ENCODE measurements at places on chromosomes 2 and 18.

DNA sequence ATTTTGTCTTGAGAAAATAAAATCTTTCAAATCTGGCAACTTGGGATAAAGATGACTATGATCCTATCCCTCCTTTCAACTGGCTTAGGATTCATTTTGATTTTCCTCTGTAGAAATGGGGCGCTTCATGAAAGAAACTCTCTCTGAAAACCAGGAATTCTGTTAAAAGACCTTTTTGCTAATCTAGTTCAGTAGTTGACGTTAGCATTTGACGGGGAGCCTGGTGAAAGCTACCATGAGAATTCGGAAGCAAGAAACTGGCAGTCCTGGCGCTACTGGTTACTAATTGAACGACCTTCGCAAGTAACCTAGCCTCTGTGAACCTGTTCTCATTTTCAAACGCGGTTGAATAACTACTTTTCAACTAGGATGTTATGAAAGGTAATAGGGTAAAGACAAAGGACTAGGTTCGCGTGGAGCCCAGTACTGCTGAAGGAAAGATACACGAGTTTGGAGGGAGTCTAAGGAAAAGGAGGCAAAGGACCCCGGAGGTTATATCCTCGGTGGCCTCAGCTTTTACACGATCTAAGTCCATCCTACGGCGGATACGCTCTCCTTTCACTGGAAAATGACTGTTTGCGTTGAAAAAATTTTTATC lies 604 bp upstream of the STK11IP start:
- no peak for DNase-seq

GRCh38 chr2:40421631-40422297 lies 30.1 kb downstream of the SLC8A1 start:
- no peak for DNase-seq

DNA sequence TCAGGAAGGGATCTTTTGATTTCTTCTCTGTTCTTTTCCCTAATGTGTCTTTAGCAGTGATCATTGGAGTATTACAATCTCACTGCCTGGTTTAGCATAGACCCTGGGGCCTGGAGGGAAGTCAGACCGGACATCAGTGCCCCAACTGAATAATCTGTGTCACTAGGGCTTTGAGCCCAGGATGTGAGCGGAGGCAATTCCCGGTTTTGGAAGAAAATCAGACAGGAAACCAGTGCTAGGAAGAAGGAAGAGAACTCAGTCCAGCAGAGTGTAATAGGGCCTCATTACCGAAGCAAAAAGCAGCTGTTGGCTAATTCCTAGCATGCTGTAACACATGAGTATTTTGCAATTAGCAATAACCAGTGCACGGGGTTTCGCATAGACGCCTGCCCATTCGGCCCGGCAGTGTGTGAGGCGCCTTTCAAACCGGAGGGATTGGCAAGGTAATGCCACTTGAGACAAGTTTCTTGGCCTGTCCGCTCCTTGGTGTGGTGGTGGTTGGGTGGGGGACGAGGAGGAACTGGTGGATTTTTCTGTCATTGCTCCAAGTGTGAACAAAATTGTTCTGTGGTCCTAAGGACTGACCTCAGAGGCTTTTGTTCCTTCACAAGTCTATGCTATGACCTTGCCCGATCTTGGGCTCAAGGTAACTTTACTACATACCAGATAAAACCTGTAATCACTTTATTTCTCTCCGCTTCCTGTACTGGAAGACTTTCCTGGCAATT lies 2.8 kb downstream of the FOSL2 start:
- no peak for DNase-seq

DNA sequence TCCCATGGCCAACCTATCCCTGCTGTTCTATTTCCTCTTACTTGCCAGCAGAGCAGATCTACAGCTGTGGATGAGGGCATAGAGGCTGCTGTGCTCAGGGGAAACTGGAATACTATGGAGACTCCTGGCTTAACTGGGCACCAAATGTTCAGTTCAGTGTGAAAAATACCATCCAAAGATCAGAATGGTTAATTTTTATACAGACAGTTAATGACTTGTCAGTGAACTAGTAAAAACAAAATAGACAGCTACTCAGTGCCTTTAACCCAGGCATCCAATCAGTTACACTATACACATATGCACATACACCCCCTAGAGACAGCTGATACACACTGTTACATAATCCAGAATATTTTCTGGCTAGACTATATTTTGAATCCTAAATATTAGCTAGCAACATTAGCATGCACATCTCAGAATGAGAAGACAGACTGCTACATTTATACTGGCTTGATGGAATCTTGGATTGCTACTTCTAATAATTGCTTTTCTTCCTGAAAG lies 59.1 kb upstream of the WIPF1 start:
- no peak for DNase-seq

DNA sequence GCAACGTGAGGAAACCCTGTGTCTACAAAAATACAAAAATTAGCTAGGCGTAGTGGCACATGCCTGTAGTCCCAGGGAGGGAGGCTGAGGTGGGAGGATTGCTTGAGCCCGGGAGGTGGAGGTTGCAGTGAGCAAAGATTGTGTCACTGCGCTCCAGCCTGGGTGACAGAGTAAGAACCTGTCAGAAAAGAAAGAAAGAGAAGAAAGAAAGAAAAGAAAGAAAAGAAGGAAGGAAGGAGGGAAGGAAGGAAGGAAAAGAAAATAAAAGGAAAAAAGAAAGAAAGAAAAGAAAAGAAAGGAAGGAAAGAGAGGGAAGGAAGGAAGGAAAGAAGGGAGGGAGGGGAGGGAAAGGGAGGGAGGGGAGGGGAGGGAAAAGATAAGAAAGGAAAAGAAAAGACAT lies 89.9 kb upstream of the HPCAL1 start:
- DNase-seq, result no peak

DNA sequence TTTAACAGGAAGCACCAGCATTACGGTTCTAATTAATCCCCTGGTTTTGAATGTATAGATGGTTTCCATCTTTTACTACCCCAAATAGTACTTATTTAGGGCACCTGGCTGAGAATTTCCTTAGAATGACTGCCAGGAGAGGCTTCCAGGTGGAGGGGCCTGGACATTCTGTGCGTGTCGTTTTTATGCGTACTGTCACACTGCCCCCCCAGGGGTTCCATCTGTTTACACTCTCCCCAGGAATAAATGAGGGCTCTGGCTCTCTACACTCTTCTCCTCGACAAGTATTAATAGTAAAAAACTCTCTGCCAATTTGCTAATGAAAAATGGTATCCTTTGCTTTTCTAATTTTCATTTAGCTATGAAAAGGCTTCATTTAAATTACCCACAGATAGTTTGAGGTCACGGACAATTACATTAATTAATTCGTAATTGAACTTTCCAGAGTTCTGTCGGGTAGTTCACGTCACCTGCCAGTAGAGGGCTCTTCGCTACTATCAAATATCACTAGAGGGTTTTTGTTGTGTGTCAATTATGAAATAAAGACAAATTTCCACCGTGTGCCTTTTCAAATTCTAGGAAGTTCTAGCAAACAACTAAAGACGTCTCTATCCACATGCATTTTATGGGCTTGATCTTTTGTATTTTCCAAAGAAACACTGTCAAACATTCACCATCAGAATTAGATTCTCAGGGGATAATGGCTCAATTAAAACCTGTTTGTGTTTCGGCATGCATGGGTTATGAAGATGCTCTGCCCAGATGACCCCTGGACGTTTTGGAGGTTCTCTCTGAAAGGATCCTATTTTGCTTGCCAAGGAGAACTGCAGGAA lies 88.8 kb upstream of the ASB18 start:
- DNase-seq, result peak; percentile 24

DNA sequence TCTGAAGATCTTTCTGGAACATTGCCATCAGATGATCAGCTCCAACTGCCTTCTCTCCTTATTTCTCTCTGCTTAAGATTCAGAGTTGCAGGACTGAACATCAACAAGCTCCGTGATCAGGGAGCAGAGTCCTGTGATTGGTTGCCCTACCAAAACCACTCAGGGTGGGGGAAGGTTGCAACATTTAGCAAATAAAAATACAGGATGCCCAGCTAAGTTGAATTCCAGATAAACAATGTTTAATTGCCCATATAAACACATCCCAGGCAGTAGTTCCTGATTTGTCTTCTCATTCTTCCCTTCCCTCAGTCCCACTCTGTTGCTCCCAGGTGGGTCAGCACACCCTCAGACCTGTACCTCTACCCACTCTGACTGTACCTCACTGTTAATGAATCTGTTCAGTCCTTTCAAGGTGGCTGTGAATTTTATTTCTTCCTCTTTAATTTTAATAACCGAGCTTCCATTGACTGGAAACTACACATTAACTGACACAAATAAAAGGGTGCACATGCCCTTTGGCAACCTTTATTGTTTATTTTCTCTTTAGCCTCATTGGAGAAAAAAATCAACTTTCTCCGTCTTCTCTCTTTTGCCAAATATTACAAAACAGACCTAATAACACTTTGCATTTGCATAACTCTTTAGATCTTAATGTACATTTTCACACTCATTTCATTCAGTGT lies 167.1 kb upstream of the PKDCC start:
- no peak for DNase-seq

GRCh38 chr18:32974421-32975162 lies 201.8 kb upstream of the KLHL14 start:
- no peak for DNase-seq
